ENCODE measurements at places on chromosomes 12 and 14.

- no peak for DNase-seq
Measured at GRCh38 chr12:124007826-124008570, 35.0 kb downstream of the ZNF664 start.

DNA sequence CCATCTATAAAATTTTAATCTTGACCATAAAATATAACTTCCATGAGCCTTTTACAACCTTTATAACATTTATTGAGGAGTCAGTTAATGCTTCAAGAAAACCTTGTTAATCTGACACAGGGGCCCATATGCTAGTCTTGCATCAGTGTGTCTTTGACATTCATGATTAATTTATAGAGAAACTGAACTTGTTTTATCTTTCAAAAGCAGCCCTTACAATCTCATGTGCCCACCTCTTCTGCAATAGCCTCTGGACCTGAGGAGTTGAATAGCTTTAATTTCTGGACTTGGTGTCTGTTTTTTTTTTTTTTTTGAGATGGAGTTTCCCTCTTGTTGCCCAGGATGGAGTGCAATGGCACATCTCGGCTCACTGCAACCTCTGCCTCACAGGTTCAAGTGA is 8.6 kb upstream of the LPCAT3 start:
- no peak for DNase-seq

GRCh38 chr12:22266101-22266500 is 68.4 kb downstream of the ST8SIA1 start:
- no peak for DNase-seq

DNA sequence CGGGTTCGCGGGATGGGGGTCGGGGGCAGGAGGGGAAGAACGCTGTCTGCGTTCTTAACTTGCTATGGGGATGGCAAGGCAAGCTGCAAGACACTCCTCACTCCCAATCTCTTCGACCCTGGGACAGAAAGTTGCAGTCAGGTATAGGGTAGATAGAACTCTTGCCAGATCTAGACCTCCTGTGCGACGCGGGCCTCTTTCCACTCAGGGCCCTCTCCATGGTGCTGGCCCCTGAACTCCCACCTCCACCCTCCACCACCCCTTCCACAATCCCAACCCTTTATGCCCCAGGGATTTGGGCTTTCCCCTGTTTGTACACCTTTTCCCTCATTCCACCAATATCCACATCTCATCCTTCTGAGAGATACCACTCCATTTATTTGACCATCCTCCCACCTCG is 812 bp downstream of the NABP2 start:
- no peak for DNase-seq

DNA sequence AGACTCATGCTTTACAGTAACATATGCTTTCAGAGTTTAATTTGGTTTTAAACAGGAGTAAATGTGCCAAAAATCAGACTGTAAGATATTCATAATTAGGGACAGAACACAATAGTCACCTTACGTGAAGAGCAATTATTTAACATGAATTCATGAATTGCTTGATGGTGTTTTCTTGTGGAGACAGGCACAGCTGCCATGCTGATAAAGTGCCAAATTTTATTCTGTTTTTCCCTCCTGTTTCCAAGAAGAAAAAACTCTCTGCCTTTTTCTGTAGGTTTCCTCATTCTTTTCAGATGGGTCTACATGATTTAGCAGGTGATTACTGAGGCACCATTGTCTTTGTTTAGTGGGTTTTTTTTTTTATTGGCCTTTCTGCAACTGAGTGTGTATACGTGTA is 80.1 kb downstream of the C12orf42 start:
- DNase-seq = peak; percentile 22

GRCh38 chr12:123808167-123808566 is 46.1 kb downstream of the DNAH10 start:
- DNase-seq = no peak

DNA sequence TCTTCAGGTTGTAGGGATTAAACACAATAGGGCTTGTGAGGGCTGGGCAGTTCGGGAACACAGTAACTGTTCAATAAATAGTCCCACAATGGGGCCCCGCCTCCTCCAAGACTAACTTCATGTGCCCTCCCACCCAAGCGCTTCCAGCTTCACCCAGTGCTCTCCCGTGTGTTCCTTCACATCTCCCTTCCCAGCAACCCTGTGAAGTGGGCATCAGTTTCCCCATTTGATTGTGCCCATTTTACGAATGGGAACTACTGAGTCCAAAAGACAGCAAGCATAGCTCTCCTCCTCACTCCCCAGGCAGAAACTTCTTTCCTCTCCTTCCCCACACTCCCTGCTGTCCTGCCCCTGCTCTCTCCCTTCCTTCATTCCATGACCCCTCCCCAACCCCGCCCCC is 6.2 kb upstream of the TRPV4 start:
- no peak for DNase-seq

- DNase-seq = no peak
Measured at GRCh38 chr14:24978862-24979724, 70.9 kb downstream of the STXBP6 start.

GRCh38 chr12:168763-169525 is 45.0 kb downstream of the SLC6A12 start:
- no peak for DNase-seq

DNA sequence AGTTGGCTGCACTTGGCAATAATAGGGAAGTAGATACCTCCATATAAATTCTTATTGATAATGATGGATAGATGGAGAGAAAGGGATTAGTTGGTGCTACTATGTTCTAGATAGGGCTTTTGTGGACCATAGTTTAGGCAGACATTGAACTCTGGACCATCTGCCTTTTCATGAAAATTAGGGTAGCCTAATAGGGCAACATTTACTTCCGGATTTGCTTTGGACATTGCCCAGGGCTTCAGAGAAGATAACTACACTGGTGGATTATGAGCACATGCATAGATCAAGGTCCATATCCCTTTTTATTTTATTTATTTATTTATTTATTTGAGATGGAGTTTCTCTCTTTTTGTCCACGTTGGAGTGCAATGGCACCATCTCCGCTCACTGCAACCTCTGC is 70.5 kb downstream of the FIGNL2 start:
- no peak for DNase-seq

- no peak for DNase-seq
Measured at GRCh38 chr14:30482276-30482675, 76.7 kb upstream of the G2E3 start.

GRCh38 chr12:28135801-28136439 is 54.3 kb upstream of the CCDC91 start:
- DNase-seq = no peak

DNA sequence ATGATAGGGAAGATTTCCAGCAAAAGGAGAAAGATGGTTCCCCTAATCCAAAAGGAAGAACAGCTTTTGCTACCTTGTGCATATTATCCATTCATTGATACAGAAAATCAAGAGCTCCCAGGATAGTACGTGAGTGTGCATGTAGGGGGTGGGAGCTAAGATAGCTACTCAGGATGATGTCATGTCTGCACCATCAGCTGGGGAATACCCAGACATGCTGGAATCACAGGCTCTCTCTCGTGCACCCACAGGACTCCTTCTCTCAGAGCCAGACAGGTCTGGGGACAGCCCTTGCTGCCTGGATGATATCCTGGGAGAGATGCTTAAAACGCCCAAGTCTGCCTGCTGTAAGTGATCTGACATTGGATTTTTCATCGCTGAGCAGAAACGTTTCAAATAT is 38.9 kb downstream of the FOXN3 start:
- no peak for DNase-seq

GRCh38 chr12:124625867-124626675 is 58.7 kb upstream of the NCOR2 start:
- DNase-seq = no peak

- DNase-seq = no peak
Measured at GRCh38 chr14:25518364-25518763, 468.4 kb upstream of the STXBP6 start.

- DNase-seq = no peak
Measured at GRCh38 chr12:133120385-133121191, 9.5 kb downstream of the ZNF891 start.

DNA sequence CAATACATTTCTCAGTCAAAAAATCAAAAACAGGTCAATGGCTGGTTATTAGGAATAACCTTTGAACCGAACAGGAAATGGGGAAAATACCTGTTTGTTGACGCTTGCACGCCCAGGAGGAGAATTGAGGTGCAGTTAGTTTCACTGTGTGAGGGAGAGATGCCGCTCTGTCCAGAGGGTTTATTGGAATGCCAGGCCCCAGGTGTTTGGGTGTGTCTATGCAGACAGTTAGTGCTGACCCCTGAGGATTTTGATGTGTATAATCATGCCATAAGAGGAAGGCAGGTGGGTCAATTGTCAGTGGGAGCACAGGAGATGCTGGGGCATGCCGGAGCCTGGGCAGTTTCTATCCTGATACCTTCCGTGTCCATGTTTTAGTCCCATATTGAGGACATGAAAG is 100.8 kb upstream of the DIO3 start:
- no peak for DNase-seq

- no peak for DNase-seq
Measured at GRCh38 chr12:93226361-93226760, 151.4 kb upstream of the NUDT4 start.

DNA sequence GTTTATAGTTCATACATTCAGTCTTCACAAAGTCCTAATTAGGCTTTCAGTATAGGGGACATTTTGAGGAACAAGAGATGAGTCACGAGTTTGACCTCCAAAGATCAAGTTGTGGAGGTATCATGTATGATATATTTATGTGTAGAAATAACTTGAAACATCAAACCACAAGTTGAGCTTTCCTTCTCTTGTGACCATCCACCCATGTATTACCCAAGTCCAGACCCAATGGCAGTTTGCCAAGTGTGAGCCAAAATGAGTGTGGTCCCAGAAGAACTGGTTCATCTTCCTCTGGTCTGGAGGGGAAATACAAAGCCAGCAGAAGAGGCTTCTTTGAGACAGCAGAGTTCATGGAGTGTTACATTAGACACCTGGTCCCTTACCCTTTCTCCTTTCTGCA is 104.9 kb downstream of the ATP23 start:
- no peak for DNase-seq

GRCh38 chr12:109255377-109255776 is 53.7 kb downstream of the FOXN4 start:
- no peak for DNase-seq

GRCh38 chr14:83433618-83434017 is 1900.0 kb upstream of the SEL1L start:
- DNase-seq = no peak

DNA sequence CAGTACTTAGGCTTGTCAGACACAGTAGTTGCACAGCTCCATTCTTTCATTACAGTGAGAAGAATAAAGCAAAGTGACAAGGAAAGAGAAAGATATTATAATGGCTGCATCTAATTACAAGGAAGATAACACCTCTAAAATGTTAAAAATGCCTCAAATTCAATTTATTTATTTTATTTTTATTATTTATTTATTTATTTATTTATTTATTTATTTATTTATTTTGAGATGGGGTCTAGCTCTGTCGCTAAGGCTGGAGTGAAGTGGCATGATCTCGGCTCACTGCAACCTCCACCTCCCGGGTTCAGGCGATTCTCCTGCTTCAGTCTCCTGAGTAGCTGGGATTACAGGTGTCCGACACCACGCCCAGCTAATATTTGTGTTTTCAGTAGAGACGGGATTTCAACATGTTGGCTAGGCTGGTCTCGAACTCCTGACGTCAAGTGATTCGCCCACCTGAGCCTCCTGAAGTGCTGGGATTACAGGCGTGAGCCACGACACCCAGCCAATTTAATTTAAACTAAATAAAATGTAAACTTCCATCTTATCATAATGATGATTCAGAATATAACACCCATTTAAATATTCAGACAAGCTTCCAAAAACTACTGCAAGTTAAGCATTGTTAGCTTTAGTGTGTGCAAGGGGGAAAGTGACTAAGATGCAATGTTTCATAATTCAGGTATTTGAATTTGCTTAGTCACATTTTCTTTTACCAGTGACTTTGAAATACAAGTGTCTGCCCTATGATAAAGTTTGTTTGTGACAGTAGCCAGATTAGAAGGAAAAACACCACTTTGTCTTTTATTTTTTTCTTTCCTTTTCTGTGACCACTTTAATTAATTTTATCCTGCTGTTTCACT is 2.4 kb upstream of the CFAP54 start:
- DNase-seq = no peak

- DNase-seq = no peak
Measured at GRCh38 chr12:54667945-54668344, 19.8 kb upstream of the DCD start.

- DNase-seq = no peak
Measured at GRCh38 chr12:56676851-56677580, 11.1 kb downstream of the PTGES3 start.

- no peak for DNase-seq
Measured at GRCh38 chr12:53827306-53827705, 75.5 kb upstream of the CISTR start.

- DNase-seq = no peak
Measured at GRCh38 chr12:107921062-107921461, 146.6 kb downstream of the ASCL4 start.

DNA sequence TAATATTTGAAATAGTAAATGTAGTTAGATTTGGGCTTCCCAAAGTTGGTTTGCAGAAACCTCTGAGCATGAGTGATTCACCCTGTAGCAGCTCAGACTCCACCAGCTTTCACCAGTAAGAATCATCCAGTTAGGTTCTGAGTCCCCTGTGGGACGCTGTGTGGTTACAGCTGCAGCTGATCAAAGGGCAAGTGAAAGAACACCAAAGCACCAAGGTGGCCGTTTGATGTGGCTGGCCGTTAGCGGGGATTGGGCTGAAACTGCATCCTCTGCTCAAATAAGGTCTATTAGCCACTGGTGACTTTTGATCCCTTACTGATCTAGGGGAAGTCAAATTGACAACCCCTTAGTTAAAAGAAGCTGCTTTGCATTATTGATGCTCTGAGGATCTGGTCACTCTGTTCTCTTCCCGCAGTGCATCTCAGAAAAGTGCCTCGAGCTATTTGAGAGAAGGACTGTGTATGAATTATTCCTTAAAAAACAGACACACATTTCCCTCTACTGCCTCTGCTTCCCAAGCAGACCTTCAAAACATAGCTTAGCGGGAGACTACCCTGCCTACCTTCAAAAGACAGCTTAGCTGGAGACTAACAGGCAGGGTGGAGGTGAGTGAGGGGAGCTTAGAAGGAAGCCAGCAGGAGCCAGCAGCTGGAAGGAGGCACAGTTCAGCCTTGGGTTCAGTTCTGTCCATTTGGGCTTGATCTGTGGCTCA is 3.7 kb downstream of the ABHD12B start:
- DNase-seq = no peak

DNA sequence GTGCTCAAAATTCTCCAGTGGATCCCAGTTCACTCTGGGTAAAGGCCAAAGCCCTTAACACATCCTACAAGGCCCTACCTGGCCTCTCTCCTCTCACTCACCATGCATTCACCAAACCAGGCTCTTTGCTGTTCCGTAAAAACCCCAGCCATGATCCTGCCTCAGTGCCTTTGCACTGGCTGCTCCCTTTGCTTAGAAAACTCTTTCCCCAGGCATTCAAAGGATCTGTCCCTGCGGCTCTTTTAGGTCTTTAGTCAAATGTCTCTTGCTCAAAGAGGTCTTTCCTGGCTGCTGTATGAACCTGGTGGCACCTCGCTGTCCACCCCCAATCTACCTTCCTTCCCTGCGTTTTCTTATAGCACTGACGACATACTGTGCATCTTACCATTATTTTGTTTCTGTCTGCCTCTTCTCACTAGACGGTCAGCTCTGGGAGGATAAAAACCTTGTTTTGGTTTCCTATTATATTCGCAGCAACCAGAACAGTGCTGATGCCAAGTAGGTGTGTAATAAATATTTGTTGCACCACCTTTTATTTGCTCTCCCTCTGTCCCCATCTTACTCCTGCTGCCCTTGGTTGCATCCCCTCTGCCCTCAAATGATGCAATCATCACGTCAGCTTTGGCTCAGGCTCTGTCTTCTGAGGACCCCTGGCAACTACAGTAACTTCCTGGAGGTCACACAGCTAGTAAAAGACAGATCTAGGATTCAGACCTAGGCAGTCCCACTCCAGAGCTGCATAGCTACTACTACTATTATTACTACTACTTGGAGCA is 23.8 kb upstream of the DICER1 start:
- DNase-seq = no peak

GRCh38 chr12:69241438-69242092 is 2.2 kb downstream of the CPSF6 start:
- no peak for DNase-seq
